ENCODE measurements at places on chromosomes 13 and 19.

DNA sequence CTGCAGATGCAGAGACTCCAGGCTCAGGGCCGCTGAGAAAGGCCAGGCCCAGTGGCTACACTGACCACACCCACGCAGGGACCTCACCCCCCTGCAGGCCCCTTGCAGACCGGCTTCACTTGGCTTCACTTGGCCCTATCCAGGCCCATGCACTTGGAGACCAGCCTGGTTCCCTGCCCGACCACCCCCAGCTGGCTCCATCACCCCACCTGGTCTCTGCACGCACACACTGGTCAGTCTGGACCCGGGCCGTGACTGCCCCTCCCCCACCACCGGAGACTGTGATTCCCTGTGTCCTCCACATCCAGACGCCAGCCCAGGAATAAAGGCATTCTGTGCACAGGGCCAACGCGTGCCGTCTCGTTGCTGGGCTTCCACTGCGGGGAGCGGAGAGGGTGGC, 4.9 kb upstream of the EBI3 start:
- DNase-seq = no peak

- no peak for DNase-seq
Observed at GRCh38 chr19:4969292-4969771, 419 bp downstream of the KDM4B start.

GRCh38 chr19:48192750-48193149, 22.3 kb downstream of the ZSWIM9 start:
- DNase-seq = no peak

DNA sequence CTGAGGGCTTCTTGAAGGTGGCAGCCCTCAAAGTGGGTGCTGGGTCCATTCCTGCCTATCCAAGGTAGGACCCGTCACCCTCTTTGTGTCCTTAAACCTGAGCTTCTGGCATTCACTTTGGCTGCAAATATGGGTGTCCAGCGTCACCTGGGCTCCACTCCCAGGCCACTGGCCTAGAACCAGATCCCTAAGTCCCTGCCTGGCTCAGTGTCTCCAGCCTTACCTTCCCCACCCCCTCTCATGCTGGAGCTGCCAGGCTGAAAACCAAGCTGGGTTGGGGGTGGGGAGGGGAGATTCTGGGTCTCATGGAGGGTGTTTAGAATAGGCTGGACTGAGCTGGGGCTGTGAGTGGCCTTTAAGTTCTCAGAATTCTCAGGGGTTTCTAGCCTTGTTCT, 12.4 kb downstream of the PDE4A start:
- no peak for DNase-seq

DNA sequence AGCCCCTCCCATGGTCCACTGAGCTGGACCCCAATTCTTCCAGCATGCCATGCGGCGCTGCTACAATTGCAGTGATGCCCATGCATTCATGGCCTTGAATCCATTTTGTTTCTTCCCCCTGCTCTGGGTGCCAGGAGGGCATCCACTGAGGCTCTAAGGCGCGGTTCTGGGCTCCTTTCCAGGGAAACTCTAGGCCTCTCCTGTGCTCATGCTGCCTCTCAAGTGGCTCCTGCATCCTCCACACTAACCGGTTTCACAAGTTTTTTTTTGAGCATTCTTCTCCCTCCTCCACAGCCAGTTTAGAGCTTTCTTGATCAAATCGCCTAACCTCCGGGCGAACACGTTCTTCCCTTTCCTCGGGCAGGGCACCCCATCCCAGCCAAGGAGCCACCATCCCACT, 69.1 kb upstream of the FLT1 start:
- DNase-seq = no peak

- DNase-seq = no peak
Observed at GRCh38 chr13:48320891-48321510, 17.4 kb downstream of the RB1 start.

DNA sequence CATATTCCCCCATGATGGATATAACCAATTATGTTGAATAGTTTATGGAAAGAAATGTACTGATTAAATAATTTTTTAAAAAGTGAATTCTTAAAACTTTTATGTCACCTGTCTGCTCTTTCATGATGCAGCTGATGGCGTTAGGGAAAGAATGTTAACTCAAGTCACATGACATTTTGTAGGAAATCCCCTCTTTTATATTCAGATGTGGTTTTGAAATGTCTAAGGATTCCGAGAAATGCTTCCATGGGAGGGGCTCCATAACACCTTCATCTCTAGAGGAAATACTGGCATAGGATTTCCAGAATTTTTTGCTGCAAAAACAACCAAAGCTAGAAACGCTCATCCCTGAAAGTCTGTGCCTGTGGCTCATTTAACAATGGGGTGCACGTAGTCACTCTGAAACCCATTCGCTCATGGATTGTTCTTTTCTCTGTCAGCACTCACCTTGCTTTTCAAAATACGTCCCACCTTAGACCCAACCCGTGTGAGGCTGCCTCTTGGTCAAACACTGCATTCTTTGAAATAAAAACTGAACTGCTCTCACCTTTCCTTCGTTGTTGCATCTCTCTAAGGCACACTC, 288.9 kb downstream of the SHISA2 start:
- no peak for DNase-seq

DNA sequence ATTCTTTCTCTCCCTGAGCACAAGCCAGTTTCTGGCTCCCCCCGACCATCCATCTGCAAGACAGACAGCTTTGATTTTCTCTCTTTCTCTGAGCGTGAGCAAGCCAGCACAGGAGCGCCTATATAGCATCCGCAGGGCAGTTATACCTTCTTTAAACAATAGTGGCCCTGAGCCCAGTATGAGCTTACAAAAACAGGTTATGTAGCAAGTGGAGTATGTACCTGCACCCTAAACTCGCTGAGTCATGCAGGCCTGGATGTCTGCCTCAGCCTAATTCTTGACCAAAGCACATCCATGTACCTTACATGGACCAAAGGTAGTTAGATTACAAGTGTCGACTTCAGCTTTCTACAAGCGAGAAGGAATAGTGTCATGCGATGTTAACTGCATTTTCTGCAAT, 61.7 kb downstream of the RAP2A start:
- DNase-seq = no peak

DNA sequence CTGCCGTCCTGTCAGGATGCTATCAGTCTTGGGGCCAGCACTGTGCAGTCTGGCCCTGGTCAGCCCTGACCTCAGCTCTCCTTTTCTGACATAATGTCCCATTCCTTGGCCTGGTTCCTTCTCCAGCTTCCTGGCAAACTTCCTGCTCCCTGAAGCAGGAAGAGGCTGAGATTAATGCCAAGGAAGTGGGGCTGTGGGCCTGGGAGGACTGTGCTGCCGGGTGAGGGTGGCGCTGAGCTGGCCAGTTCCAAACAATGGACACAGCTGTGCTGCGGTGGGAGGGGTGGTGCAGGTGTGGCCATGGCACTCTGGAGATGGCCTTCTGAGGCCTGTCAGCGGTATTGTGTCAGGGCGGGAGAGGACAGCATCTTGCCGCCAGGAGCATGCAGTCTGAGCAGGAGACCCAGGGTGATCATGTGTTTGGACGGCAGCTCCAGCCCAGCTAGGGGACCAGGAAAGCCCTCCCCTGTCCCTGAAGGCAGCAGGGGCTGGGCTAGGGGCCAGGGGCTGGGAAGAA, 30.9 kb downstream of the TUBA3C start:
- DNase-seq = no peak

GRCh38 chr19:1263188-1263587, 5.9 kb upstream of the CIRBP start:
- no peak for DNase-seq

GRCh38 chr13:39037880-39038568, at the start of the genes NHLRC3 and PROSER1:
Gene NHLRC3, plus strand, starts transcription at chr13:39038456. Its CDS starts 184 bp downstream, at chr13:39038640.
Gene PROSER1, minus strand, starts transcription at chr13:39038089. Its CDS starts 847 bp downstream, at chr13:39037242.
- peak; percentile 65 for DNase-seq

- no peak for DNase-seq
Observed at GRCh38 chr13:90416519-90416918, 931.0 kb upstream of the MIR17HG start.

GRCh38 chr13:77323858-77324257, 3.0 kb downstream of the MYCBP2 start:
- no peak for DNase-seq

- no peak for DNase-seq
Observed at GRCh38 chr13:97027162-97027554, 32.9 kb upstream of the OXGR1 start.

DNA sequence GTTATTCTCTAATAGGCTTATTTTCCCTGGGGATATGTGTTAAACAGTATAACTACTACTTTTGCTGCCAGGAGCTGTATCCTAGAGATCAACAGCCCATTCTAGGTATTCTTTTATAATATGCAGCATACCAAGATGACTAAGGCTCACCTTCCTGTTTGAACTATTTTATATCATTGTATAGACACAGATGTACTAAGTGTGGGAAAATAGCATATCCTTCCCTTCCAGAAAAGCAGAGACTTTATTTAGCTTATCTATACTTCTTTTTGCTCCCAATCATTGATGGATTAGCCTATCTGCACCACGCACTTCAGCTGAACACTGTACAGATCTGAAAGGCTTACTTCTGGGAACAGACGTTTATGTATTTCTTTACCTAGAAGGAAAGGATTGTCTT, 82.6 kb downstream of the MAB21L1 start:
- no peak for DNase-seq

DNA sequence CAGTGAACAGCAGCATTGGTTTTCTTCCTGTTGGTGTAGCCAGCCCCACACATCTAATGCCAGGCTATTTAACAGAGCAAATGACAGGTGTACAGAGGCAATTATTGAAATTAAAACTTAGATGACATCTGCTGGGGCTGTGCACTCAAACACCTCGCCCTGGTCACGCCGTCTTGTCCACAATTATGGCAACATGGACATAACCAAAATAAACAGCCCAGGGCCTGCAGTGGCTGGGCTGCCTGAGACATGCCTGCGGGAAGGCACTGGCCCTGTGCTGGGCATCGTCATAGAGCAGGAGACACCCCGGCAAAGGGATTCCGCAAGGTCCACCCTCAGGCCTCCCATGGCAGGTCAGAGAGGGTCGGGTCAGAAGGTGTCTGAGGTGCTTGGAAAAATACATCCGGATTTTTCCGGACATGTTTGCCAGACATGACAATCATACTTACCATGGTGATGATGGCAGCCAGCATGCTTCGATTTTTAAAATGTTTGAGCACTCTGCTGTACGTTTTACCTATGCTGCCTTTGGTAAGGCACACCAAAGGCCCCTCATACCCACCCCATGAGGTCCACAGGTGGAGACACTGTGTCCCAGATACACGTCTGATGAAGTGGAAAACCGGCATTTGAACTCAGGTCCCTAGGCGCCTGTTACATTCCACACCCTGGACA, 47.8 kb downstream of the TSHZ3 start:
- no peak for DNase-seq

GRCh38 chr19:2294687-2295335, 12.8 kb upstream of the PEAK3 start:
- no peak for DNase-seq

DNA sequence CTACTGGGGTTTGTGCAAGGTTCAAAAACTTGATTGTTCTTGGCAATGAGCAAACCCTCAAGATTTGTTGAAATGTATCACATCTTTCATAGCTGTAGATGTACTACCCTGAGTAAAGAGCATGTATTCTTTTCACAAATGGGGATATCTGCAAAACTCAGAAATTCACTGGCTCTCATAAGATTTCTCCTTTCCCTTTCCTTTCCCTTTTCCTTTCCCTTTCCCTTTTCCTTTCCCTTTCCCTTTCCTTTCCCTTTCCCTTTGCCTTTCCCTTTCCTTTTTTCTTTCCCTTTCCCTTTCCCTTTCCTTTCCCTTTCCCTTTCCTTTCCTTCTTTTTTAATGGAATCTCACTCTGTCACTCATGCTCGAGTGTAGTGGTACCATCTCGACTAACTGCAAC, 69.1 kb downstream of the FNDC3A start:
- no peak for DNase-seq

DNA sequence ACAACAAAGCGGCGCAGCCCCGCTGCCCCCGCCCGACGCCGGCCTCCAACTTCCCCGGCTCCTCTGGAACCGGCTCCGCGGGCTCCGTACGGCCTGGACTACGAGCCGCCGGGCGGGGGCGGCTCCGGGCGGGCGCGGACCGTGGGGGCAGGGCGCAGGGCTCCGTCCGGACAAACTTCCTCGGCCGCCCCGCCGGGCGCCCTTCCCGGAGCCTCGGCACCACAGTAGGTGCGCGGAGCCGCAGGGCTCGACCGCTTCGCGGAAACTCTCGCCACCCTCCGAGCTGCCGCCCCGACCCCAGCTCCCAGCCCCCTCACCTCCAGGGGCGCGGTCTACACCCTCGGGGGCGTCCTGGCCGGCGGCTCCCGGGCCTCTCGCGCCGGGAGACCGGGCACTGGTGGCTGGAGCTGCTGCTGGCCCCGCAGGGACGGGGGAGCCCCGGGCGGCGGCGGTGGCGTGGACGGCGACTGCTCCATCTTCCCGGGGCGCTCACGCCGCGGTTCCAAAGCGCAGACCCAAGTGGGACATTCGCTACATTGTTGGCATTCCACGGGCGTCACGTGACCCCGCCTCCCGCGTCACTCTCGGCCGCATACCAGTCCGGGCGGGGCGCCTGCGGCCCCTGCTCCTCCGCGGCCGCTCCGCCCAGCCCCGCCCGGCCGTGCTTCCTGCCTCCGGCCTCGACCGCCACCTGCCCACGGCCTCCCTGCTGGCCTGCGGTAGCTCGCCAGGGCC, at the start of gene LATS2:
Gene LATS2, minus strand, starts transcription at position 558 of the 735 bp plus-strand sequence. CDS start 15,560 bp downstream, outside the sequence.
- DNase-seq = peak; percentile 55

DNA sequence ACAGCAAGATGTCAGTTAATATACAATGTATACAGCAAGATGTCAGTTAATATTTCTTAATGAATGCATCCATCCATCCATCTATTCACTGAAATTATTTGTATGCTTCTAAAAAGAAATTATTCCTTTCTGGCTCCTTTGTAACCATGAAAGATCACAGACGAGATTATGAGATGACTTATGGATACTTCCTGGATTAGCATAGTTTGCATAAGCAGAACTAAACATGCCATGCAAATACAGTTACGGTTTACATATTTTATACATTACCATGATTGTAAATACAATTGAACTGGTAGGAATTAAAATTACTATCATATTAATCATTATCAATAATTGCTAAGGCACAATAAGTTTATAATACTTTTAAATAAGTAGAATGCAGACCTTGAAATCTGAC, 32.7 kb downstream of the NALCN start:
- no peak for DNase-seq

- DNase-seq = no peak
Observed at GRCh38 chr19:18270326-18270725, 3.9 kb downstream of the IQCN start.

- DNase-seq = no peak
Observed at GRCh38 chr13:94992036-94992960, 280.0 kb upstream of the SOX21 start.

GRCh38 chr13:28067491-28067890, 32.9 kb downstream of the FLT3 start:
- DNase-seq = no peak

DNA sequence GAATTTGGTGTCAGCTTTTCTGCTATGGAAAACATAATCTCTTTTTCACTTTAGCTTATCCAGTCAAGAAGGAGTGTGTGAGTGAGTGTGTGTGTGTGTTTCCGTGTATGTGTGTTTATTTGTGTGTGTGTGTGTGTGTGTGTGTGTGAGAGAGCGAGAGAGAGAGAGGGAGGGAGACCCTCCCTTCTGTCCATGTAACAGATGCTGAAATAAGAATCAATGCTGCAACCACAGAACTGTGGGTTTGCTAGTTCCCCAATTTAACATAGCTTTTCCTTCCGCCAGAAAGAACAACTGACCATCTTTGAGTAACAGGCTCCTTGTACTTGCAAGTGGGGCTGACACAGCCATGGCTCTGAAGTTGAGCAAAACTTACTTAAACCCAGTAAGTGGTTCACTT, 5.2 kb downstream of the LCP1 start:
- no peak for DNase-seq

- no peak for DNase-seq
Observed at GRCh38 chr13:98246538-98247172, 69.6 kb upstream of the RNF113B start.

- no peak for DNase-seq
Observed at GRCh38 chr19:16026131-16026530, 50.2 kb upstream of the TPM4 start.

GRCh38 chr19:47598407-47599349, 10.3 kb upstream of the BICRA start:
- DNase-seq = no peak
